ENCODE measurements at places on chromosomes 6 and 20. TPM values are rescaled to one million over a fixed set of nuclear protein-coding genes. Genes with fewer than 3 reads are reported as not detected.

GRCh38 chr6:2185466-2185865, 59.9 kb downstream of the GMDS start:
- no peak for DNase-seq

The SLC22A16 gene
- not detected for total RNA-seq

- no peak for DNase-seq
Measured at GRCh38 chr6:1527073-1527457, 82.7 kb upstream of the FOXC1 start.

The MPIG6B gene
- 0.24 TPM for total RNA-seq

The MYL9 gene
- 2,307 TPM for total RNA-seq

GRCh38 chr6:85458782-85459181, 8.9 kb downstream of the NT5E start:
- no peak for DNase-seq

DNA sequence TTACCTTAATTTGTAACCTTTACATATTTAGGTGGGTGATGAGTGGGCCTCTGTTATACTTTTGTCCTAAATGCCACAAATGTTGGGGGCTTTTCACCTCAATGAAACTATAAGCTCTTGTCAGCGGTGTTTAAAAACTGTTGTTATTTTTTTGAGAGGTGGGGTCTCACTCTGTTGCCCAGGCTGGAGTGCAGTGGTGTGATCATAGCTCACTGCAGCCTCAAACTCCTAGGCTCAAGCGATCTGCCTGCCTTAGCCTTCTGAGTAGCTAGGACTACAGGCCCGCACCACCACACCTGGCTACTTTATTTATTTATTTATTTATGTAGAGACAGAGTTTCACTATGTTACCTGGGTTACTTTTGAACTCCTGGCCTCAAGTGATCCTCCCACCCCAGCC, 66.7 kb downstream of the ZDHHC14 start:
- DNase-seq: no peak

DNA sequence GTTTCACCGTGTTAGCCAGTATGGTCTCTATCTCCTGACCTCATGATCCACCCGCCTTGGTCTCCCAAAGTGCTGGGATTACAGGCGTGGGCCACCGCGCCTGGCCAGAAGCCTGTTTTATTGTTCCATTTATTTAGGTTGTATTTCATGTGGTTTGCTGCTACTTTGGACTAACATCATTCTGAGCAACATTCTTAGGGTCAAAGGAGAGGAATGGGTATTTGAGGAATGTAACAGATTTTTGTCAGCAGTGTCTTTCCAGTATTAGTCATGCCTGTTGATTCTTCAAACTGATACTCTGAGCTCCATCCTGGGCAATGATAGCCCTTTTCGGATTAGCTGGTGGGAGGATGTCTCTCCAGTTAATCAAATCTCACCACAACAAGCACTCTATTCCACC, 213.0 kb upstream of the CITED2 start:
- no peak for DNase-seq

DNA sequence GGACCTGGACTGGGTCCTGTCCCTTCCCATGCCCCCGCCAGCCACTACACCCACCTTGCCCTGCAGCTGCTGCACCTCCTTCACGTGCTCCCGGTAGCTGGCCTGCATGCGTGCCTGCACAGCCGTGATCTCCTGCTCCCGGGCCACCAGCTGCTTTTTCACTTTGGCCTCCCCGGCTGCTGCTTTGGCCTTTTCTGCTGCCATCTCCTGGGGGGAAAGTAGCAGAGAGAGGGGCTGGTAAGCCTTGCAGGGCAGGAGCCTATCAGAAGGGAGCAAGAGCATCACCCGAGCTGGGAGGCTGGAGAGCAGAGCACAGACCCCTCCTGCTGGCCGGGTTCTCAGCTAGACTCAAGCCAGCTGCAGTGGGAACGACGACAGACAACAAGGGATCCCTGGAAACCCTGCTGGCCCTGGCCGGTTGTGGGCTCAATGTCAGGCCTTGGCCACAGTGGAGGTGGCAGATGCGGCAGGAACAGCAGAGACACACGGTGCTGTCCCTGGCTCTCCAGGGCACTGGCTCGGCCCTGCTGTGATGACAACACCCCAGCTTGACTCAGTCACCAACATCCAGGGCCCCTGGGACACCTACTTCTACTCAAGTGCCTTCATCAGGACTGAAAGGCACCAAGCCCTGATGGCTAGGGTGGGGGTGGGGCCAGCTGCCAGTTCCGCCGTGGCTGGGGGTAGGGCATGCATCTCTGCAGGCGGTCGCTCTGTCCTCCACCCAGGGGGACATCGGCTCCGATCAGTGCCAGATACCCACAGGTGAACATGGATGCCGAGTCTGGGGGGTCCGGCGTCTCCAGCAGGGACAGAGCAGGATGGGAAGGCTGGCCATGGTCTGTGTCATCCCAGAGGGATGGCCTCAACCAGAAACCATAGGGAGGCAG, 45.3 kb downstream of the RRBP1 start:
- DNase-seq: no peak

DNA sequence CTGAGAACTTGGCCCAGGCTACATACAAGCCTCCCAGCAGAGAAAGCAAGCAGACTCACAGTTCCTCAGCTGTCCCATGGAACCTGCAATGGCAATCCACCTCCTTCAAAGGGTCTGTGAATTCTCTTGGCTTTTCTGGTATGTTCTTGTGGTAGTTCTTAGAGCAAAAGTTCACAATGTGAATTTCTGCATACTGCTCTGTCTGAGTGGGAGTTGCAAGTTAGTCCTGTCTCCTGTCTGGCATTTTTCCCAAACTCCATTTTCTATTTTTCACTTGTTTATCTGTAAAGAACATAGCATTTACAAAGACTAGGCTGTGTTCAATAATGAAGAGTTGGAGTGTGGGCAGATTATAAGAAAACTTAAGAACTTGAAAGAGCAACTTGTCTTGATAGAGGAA, 269.9 kb downstream of the BCKDHB start:
- DNase-seq: no peak

GRCh38 chr20:15061061-15061430, 723.6 kb upstream of the FLRT3 start:
- no peak for DNase-seq

The TFAP2D gene
- not detected for total RNA-seq

The CTCFL gene
- not detected for total RNA-seq

The OR2J1 gene
- not detected for total RNA-seq

DNA sequence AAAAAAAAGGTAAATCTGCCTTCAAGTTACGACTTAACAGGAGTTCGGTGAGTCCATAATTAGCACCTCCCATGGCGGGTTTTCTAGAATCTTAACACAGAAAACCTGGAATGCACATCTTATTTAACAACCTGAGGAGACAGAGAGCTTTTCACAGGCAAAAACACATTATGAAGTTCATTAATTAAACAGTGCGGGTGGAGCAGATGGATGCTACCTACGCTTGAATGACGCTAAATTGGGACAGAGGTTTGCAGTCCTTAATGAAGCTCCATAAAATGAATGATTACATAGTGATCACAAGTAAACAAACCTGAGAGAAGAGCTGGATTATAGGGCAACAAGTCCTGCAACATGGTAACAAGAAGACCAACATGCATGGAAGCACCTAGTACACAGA, 81.0 kb downstream of the INSM1 start:
- no peak for DNase-seq

The GSTA3 gene
- total RNA-seq: not detected

DNA sequence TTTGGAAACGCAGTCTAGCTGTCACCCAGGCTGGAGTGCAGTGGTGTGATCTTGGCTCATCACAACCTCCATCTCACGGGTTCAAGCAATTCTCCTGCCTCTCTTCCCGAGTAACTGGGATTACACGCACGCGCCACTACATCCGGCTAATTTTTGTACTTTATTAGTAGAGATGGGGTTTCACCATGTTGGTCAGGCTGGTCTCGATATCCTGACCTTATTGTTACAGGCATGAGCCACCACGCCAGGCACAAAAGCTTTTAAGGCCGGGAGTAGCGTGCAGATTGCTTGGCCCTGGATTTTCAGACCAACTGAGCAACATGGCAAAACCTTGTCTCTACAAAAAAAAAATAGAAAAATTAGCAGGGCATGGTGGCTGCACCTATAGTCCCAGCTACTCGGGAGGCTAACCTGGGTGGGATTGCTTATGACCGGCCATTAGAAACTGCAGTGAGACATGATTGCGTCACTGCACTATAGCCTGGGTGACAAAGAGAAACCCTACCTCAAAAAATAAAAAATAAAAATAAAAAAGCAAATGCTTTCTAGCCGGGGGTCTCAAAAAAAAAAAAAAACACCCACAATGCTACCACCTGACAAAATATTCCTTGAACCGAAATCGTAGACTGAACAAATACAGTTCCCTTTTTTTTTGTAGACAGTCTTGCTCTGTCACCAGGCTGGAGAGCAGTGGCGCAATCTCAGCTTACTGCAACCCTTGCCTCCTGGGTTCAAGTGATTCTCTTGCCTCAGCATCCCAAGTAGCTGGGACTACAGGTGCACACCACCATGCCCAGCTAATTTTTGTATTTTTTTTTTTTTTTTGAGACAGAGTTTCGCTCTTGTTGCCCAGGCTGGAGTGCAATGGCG, 15.0 kb downstream of the RBM39 start:
- no peak for DNase-seq

GRCh38 chr20:36407199-36407733, 101.1 kb downstream of the DLGAP4 start:
- no peak for DNase-seq

GRCh38 chr6:162154001-162154400, 573.6 kb downstream of the PRKN start:
- no peak for DNase-seq

The SRPK1 gene
- total RNA-seq: 20.4 TPM

DNA sequence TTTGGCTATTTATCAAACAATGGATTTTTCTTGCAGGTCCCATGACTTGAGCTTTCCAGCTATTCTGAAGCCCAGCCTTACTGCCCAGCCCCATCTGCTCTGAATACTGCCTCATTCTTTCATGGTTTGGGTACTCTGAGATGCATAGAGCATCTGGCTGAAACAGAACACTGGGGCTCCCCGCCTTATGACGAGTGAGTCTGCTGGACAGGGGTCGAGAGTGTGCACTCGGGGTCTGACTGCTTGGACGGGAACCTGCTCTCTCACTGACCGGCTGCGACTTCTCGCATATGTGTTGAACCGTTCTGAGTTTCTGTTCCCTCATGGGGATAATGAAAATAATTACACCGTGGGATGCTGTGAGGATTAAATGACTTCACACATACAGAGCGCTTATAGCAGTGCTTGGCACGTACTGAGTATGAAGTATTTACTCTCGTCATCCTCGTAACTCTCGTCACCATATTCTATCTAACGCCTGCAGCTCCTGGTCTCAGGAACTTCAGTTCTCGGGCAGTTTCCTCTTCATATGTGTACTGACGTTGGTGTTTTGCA, 59.5 kb upstream of the MPC1 start:
- peak; percentile 35 for DNase-seq

DNA sequence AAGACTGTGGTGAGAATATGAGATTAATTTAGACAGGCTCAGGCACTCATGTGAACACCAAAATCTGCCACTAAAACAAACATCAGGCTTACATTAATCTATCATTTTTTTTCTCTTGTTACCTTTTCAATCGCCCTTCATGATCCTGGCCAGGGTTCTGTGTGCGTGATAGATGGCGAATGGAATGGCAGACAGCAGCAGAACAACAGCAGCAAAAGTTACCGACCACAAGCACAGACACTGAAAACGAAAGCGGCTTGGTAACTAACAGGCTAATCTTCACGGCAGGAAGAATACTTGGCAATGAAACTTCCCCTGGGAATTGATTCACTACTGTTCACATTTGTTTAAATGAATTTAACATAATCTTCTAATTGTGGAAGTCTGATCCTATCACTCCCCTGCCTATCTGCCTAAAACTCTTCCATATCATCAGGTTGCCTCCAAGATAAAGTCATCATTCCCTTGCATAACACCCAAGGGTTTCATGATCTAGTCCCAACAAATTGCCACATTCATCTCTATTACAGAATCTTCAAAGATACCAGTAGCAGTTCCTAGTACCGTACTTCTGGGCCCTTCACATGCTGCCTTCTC, 28.7 kb downstream of the PTPRK start:
- DNase-seq: no peak

The HUS1B gene
- 0.86 TPM for total RNA-seq

DNA sequence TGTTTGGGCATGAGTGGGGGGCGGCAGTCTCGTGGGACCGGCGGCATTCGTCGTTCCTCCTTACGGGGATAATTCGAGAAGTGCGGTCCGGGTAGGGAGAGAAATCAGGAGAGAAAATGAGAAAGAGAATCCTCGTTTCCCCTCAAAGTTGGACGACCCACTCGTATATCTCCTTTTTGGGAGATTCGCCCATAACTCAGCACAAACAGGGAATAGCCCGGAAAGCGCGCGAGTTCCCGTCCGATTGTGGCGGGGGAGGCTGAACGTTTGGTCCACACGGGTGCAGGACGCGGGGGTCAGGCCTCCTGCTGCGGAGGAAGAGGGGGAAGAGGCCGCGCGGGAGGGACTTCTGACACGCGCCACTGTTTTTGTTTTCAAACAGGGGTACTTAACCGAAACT, 42.4 kb downstream of the POPDC3 start:
- DNase-seq: no peak

DNA sequence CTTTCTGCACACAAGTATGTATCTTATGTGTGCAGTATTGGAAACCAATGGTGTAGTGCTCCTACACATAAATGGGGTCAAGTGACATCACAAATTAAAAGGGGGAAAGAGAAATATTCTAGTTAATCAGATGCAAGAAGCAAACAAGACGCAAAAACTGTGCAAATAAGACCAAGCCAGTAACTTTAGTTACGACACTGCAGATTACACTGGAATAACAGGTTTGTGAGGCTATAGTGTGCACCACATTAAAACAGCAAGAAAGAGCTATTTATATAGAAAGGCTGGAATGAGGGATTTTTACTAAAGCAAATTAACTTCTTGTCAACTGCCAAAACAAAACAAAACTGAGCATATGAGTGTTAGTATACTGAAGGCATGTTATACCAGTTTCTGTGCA, 45.8 kb downstream of the NR2E1 start:
- DNase-seq: no peak

The HLA-DMB gene
- total RNA-seq: 7.9 TPM

The GPR31 gene
- total RNA-seq: not detected

The FERMT1 gene
- 0.54 TPM for total RNA-seq

The HLA-DQB2 gene
- 2.9 TPM for total RNA-seq

- DNase-seq: no peak
Measured at GRCh38 chr6:135093578-135093977, 39.0 kb upstream of the HBS1L start.

- no peak for DNase-seq
Measured at GRCh38 chr20:13839421-13840092, 54.7 kb downstream of the NDUFAF5 start.

Measured in cardiac septum (tissue), 1 donor.